Glutamatergic neuron (in vitro differentiated cells): ENCODE measurements at places on chromosomes 12 and 14. TPM values are rescaled to one million over a fixed set of nuclear protein-coding genes. Genes with fewer than 3 reads are reported as not detected.
A peak's percentile ranks its signal among the peaks of the same experiment; 100 is the strongest.

DNA sequence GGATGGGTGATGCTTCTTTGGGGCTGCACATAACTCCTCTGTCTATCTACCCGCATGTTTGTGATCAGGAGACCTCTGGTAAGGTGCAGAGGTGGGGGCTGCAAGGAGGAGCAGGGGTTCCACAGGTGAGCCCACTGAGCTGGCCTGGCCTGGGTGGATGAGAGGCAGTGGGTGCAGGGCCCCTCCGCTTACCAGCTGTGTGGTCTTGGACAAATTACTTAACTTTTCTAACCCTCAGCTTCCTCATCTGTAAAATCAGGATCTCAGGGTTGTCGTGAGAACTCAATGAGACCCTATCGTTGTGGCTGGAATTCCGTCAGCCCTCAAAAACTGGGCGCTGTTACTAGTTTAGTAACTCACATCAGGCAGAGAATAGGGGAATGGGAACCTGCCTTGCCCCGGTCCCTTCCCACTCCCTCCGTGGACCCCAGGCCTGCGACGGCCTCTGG lies 7.5 kb downstream of the PTPN6 start:
- DNase-seq = no peak

GRCh38 chr12:6551496-6552139 lies 4.2 kb downstream of the IFFO1 start:
- no peak for DNase-seq

DNA sequence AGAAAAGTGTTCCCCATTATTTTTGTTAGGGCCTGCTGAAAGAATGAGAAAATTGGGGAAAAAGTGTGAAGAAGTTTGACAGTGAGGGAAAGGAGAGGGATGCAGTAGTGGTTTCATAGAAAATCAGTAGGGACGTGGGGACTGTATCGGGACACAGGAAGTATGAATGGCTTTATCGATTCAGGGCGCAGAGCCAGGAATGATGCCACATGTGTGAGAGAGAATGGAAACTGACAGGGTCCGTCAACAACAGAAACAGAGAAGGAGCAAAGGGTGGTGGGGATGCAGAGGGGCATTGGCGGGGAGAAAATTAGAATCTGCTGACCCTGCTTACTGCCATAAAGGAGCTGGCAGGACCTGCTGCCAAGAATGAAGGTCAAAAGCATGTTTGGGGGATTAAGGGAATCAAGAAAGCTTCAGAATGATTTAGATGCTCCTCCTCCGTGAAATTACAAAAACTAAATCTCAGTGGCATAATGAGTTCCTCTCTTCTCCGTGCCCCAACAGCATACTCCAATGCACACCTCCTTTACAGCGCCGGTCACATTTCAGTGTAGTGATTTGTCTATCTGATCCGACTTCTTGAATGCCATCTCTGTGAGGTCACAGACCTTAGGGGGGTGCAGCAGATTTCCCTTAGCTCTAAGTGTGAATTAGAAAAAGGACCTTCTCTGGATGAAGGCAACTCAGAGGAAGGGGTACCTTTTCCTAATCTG lies 92.6 kb downstream of the EMP1 start:
- no peak for DNase-seq

DNA sequence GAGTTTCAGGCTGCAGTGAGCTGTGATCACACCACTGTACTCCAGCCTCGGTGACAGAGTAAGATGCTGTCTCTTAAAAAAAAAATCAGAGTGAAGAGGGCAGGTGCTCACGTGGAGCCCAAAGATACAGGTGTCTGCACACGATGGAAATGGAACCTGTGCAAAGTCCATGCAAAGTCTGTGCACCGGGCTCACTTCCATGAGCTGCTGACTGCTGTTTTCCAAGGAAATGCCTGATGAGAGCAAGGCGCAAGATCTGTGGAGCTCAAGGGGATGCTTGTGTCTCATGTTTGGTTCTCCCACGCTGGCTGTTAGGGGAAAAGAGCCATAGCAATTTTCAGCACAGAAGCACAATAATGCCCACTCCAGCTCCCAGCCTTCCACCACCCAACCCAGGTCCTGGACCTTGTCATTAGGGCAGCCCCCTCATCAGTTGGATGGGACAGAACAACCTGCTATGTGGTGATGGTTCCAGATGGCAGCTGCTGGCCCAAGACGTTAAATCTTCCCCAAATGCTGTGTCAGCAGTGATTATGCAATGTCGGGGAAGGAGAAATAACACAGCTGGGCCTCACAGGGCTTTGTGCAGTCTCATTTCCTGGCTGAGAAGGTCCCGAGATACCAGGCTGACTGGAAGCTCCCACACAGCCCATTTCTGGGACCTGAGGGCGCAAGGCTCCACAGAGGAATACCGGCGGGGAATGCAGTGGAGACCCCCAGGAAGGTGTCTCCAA lies 27.9 kb upstream of the DICER1 start:
- DNase-seq = no peak

- no peak for DNase-seq
Measured at GRCh38 chr14:98684468-98684867, 587.5 kb downstream of the BCL11B start.

GRCh38 chr12:67910360-67911274 lies 78.6 kb upstream of the IFNG-AS1 start:
- no peak for DNase-seq

GRCh38 chr12:25692115-25693035 lies 139.3 kb upstream of the LMNTD1 start:
- DNase-seq = no peak

DNA sequence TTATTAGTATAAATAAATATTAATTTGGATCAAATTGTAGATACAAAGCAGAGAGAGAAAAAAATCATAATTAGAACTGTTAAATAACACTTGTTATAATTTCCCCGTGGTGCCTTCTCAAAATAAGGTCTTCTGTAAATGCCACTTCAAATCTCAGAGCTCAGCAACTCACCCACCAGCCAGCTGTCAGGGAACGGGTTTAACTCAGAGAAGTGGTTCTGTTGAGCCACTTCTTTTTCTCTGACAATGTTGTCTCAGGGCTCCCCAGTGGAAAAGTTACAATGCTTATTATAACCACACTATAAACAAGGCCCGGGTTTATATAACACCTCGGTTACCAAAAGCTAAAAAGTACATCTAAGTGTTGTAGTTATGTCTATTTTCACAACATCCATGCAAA lies 452.6 kb downstream of the GLT1D1 start:
- no peak for DNase-seq

DNA sequence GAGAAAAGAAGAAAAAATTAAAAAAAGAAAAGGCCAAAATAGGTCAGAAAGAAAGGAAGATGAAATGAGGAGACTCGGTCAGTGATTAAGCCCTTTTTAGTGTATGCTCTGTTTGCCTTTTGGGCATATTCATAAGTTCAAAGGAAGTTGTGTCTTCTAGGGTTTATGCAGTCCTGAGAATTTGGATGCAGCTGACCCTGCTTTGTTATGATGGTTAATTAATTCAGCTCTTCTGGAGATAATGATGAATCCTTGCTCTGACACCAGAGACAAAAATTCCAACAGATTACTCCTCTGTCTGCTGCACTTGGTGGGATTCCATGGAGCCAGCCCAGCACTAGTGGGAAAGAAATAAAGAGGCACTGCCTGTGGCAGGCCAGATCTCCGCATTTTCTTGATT lies 4.5 kb upstream of the SLC7A8 start:
- no peak for DNase-seq

DNA sequence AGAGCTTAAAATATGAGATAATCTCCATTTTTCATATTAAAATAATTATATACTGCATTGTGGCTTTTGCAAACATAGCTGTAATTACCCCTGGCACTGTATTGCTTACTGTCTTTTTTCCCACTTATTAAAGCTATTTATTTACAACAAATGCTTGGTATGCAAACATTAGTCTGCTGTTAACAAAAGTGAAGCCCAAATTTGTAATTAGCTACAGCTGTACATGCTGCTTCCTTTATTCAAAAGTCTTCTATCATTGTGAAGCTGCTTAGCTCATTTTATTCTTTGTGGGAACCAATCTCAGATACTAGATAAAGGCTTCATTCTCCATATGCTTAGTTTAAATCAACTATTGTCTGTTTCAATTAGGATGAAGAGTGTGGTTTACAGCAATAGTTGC lies 425.8 kb upstream of the FOXG1 start:
- DNase-seq = no peak

DNA sequence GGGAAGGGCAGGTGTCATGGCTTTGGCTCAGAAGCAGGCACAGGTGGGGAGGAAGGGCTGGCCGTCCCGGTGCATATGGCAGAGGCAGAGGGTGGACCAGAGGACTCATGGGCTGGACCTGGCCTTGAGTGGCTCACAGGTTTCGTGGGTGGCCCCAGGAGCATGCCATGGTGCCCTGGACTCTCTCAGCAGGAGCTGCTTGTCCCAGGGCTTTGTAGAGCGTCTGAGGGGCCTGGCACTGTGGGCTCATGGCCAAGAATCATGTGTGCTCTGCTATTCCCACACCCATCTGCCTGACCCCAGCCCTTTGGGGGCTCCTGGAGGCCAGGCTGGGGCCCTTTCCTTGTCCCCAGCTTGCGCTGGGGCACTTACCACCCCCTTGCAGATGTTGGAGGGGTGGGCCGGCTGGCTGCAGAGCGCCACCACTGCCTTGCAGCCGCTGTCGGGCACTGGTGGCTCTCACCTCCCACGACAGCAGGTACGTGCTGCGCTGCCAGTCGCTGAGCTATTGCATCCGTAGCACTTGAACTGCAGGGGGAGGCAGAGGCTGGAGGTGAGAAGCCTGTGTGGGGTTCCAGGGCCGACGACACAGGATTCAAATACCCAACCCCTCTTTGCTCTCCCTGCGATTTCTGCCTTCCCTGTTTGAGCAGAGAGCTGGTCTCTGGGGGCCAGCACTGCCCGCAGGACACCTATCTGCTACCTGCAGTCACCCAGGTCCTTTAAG lies 187.4 kb upstream of the PRMT8 start:
- peak; percentile 65 for DNase-seq

DNA sequence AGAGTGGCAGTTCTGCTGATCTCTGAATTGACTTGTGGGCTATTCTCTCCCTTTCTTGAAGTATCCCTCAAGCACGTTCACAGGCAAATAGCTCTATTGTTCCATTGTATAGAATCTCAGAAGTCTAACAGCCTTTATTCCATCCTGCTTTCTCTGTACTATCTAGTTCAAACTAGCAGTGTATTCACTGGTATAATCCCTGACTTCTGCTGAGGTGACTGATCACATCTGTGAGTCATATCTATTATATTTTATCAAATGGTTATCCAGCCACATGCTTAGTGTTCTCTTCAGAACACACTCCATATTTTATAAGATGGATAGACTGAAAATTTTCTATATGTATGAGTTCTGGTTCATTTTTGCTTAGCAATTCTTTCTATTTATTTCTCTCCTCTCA lies 866.1 kb downstream of the C12orf50 start:
- DNase-seq = no peak

GRCh38 chr12:128637642-128638606 lies 185.8 kb downstream of the SLC15A4 start:
- DNase-seq = no peak

- DNase-seq = no peak
Measured at GRCh38 chr14:94935706-94936300, 165.9 kb upstream of the GSC start.

DNA sequence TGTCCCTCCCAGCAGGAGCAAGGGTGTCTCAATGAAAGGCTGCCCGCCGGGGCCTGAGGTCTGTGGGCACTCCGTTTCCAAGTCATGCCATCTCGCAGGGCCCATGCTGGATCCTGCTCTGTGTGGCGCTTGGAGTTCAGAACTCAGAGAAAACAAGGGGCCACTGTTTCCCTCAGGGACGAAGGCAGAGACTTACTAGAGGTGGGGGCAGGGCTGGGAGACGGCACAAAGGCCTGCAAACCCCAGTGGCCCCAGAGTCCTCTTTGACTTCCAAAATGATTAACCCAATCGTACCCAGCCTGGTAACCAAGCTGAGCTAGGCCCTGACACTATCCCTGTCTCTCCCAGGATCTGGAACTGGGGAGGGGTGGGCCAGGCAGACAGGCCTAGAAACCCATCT lies 95.8 kb downstream of the ITPK1 start:
- DNase-seq = no peak

GRCh38 chr14:81329640-81330381 lies 70.3 kb downstream of the STON2 start:
- DNase-seq = no peak

Gene APOF
- total RNA-seq = not detected

Gene SOAT2
- not detected for total RNA-seq

Gene MAP3K12
- total RNA-seq = 94.2 TPM

Gene NFE2
- not detected for total RNA-seq

Gene STYK1
- not detected for total RNA-seq
